IPS-NIHi11 (cell line): ENCODE measurements at places on chromosomes 3 and 15.
A peak's percentile ranks its signal among the peaks of the same experiment; 100 is the strongest.

DNA sequence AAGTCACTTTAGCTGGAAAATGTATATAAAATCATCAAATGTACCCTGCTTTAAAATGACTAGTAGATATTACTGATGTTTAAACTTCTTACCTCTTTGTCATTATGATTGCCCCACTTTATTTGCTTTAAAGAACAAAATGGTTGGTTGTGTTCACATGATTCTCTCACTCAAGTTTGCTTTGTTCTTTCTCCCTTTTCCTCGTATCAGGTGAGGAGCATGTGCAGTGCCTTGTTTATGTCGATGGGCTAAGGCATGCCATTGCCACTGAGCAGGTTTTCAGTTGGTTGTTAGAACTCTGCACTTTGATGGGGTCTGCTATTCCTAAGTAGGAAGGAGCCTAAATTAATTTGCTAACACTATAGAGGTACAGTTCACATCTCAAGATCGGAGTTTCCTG lies 5.3 kb downstream of the MAP2K5 start:
- DNase-seq = no peak

GRCh38 chr3:146374146-146374545 lies 95.2 kb downstream of the PLSCR2 start:
- no peak for DNase-seq

DNA sequence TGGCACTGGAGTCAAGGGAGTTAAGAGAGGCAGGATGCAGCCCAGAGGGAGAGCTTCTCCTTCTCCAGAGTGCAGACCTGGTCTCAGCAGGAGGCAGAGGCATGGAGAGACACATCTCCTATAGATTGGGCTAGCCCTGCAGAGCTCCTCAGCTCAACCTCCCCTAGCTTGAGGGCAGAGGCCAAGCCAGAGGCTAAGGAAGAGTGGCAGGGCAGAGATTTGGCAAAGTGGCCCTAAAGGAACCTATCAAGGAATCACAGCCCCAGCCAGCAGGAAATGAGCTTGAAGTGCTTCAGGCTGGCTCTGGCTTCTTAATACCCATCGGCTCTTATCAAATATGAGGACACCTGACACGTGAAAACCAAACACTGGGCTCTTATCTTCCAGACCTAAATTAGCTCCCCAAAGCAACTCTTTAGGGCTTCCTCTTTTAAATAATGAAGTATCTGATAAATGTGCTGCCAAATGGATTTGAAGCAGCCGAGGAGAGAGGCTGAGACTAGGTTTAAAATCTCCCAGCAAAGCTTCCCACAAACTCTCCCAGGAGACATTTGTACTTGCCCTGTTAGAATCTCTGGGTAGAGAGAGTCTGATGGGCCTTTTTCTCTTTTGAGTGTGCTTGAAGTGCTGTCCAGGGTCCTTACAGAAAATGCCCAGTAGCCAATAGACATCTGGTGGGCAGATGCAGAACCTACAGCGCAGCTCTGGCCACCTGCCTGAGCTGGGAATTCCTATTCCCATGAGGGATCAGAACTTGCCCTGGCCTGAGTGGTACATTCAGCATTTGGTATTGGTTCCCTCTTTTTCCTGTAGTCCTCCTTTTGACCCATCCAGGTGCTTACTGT lies 271.4 kb downstream of the CLSTN2 start:
- DNase-seq = peak; percentile 72

DNA sequence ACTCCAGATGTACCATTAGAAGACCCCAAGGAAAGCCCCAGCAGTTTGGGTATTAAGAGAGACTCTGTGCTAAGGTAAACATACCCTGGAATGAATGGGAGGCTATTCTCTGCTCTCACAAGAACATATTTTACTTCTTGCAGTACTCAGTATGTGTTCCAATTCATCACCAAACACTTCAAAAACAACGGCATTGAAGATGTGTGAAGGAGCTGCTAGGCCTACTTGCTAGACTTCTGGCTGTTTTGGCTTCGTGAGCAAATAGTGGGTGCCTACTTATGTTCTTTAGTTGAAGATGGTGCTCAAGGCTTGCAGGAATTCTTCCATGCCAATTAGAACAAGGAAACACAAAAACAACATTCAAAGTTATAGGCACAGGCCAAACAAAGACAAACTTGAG lies 514.5 kb downstream of the ROBO1 start:
- no peak for DNase-seq

DNA sequence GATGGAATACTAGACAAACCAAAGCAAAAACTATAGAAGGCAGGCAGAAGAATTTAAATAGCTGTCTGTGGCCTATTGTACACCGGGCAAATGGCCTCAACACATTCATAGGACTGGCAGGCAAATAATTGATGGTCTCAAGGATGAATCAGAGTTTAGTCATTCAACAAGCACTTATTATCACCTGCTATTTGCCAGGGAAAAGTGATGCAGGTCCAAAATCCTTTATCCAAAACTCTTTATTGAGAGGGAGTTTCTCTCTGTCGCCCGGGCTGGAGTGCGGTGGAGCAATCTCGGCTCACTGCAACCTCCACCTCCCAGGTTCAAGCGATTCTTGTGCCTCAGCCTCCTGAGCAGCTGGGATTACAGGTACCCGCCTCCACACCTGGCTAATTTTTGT lies 2.3 kb downstream of the EIF2AK4 start:
- DNase-seq = no peak

- no peak for DNase-seq
Observed at GRCh38 chr15:35603856-35604255, 57.9 kb upstream of the DPH6 start.

GRCh38 chr15:38522922-38523321 lies 41.7 kb downstream of the RASGRP1 start:
- no peak for DNase-seq

DNA sequence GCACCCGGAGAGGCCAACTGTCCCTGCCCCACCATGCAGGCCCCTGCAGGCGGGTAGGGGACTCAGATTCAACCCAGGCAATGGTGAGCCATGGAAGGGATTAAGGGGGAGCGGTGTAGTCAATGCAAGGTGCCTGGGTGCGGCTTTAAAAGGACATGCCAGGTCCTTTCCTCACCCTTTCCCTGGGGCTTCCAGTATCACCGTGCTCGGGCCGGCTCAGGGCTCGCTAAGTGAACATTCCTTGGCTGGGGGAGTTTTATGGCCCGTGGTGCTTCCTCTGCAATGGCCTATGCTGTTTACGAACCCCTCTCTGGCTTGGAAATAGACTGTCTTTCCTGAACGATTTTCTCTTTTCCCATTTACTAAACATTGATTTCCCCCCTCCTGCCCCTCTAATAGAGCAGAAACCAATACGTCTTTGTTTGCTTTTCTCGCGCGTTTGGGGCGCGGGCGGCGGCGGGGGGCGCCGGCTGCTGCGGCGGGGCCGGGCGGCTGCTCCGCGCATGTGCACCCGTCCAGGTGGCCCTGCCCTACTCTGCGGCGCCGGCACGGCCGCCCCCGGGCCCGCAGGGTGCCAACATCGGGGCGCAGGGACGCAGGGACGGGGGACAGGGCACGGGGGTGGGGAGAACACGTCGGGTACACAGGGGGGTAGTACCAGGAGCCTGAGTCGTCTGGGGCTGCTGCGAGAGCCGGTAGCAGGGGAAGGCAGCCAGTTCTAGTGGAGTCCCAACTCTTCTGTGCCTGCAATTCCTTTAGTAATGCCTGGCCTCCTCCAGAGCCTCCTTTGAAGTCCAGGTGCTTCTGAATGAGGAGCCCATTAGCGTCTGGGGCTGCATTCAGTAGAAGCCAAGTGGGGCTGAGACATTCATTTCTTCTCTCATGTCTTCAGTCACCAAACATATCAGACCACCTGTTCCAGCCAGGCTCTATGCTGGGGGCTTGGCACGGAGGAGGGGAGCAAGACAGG lies 26.9 kb upstream of the CACNA2D2 start:
- DNase-seq = peak; percentile 56

GRCh38 chr3:355622-356021 lies 159.1 kb downstream of the CHL1 start:
- no peak for DNase-seq

DNA sequence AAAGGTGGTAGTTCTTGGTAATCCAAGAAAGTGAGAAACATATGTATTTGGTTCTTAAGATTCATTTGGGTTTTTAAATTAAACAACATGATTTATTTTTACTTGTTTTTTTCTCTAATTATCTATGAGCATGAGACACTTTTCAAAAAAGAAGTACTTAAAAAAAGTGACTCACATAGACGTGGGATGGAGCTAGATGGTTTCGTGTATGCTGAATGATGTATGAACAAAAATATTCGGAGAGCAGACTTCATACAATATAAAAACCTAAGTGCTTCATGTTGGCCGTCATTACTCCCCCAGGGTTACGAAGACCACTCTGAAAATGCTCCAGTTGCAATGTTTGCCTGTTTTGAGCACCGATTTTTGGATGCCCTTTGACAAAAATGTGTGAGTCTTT lies 90.9 kb downstream of the RORA start:
- no peak for DNase-seq

GRCh38 chr15:63172851-63173451 lies 15.7 kb upstream of the RPS27L start:
- DNase-seq = peak; percentile 52

- DNase-seq = no peak
Observed at GRCh38 chr3:169299129-169299528, 364.4 kb downstream of the MECOM start.

GRCh38 chr3:150494411-150494977 lies 51.8 kb downstream of the SERP1 start:
- no peak for DNase-seq

- peak; percentile 80 for DNase-seq
Observed at GRCh38 chr3:56347219-56347871, 120.9 kb downstream of the ERC2 start.

DNA sequence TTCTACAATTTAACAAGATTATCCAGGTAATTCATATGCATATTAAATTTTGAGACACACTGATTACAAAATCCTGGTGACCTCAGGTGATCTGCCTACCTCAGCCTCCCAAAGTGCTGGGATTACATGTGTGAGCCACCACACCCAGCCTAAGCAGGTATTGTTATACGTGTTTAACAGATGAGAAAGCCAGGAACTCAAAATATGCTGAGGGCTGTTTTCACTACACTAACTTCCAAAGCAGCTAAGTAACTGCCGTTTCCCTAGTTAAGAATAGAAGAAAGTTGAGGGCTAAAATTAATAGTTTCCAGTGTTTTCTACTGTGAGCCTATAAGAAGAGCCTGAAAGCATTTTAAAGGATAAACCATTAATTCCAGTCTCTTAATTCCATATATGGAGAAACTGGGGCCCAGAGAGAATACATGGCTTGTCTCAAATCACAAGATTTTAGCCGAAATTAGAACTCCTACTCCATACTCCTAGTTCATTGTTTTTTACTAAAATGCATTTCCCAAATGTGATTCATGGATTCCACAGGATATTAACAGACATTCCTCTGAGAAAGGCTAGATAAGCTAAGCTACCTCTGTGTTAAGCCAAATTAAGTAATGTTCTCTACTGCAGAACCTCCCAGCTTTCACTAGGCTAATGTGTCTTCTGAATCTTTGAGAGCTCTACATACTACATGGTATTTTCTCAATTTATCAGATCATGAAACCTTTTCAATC lies 17.0 kb upstream of the AVEN start:
- DNase-seq = no peak

GRCh38 chr15:82539691-82540054 lies 584 bp downstream of the RPS17 start:
- DNase-seq = no peak

DNA sequence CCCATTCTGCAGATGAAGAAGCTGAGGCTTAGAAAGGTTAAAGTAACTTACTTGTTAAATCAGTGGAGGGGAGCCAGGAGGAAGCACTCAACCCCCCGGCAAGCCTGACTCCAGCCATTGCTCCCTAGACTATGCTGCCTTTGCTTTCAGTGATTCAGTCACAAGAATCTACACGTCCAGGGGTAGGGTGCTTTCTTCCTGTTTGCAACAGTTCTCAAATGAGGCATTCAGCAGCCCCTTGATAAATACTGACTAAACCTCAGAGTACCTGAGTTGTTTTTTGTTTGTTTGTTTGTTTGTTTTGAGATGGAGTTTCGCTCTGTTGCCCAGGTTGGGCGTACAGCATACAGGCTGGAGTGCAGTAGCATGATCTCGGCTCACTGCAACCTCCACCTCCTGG lies 28.6 kb downstream of the MAGEF1 start:
- no peak for DNase-seq

DNA sequence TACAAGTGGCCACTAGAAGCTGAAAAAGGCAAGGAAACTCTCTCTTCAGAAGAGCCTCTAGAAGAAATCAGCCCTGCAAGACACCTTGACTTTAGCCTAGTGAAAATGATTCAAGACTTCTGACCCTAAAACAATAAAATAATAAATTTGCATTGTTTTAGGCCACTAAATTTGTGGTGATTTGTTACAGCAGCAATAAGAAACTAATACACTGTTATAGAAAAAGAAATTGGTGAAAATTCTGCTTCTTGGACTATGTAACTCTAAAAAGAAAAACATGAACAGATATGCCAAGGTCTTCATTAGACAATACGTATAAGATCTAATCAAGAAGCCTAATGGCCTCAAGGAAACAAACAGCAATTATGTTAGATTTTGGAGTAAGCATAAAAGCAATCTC lies 36.1 kb downstream of the EXD1 start:
- DNase-seq = no peak

DNA sequence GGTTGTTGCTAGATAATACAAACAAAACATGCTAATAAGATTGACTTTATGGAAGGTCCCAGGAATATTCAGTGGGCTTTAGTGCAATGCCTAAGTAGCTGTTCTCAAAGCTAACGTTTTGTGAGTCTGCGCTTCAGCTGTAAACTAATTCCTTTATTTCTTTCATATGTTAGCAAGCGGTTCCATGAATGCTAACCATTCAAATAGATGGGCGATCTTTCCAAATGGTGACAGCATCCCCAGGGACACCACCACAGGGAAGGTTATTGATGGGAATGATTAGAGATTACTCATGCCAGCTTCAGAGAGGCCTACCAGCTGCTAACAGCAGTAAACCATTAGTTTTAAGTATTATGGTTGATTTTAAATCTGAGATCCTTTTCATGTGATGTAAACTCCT lies 405.7 kb upstream of the MCTP2 start:
- DNase-seq = no peak

DNA sequence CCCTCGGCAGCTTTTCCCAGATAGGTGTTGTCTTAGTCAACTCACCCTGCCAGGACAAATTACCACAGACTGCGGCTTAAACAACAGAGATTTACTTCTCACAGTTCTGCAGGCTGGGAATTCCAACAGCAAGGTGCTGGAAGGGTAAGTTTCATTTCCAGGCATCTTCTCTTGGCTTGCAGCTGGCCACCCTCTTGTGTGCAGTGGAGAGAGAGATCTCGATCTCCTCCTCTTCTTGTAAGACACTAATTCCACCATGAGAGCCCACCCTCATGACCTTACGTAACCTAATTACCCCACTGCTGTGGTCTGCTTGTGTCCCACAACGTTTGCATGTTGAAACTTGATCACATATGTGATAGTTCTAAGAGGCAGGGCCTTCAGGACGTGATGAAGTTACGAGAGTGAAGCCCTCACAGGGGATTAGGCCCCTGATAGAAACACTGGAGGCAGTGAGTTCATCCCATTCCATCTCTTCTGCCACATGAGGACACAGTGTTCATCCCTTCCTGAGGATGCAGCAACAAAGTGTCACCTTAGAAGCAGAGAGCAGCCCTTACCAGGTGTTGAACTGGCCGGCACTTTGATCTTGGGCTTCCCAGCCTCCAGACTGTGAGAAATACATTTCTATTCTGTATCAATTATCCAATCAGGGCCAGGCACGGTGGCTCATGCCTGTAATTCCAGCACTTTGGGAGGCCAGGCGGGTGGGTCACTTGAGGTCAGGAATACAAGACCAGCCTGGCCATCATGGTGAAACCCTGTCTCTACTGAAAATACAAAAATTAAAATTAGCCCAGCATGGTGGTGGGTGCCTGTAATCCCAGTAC lies 247.7 kb downstream of the PLCL2 start:
- no peak for DNase-seq

GRCh38 chr3:15023719-15024118 lies 41.4 kb downstream of the MRPS25 start:
- no peak for DNase-seq

GRCh38 chr15:58312031-58312430 lies 119.8 kb upstream of the LIPC start:
- no peak for DNase-seq
